GM23338 (cell line): ENCODE measurements at places on chromosomes 6 and 20. TPM values are rescaled to one million over a fixed set of nuclear protein-coding genes. Genes with fewer than 3 reads are reported as not detected.

The CCDC167 gene
- polyA plus RNA-seq, result 21.1 and 21.4 TPM in 2 replicates

The POM121L2 gene
- 0.13 TPM in 1 of 2 replicates, not detected in the other for polyA plus RNA-seq

The GNAS-AS1 gene
- 11.3 and 12.3 TPM in 2 replicates for polyA plus RNA-seq

The C6orf15 gene
- not detected in 2 replicates for polyA plus RNA-seq

The TFAP2D gene
- not detected in 2 replicates for polyA plus RNA-seq

The EBF4 gene
- 1.4 and 1.6 TPM in 2 replicates for polyA plus RNA-seq

The CST5 gene
- polyA plus RNA-seq, result not detected in 2 replicates

The BPIFA3 gene
- polyA plus RNA-seq, result not detected in 2 replicates

The BPI gene
- polyA plus RNA-seq, result not detected in 2 replicates

The SYNCRIP gene
- 149 and 164 TPM in 2 replicates for polyA plus RNA-seq

The RIN2 gene
- polyA plus RNA-seq, result 0.08 and 0.35 TPM in 2 replicates

The SLC26A8 gene
- polyA plus RNA-seq, result 0.89 and 1.1 TPM in 2 replicates

The PREX1 gene
- 2.4 and 2.6 TPM in 2 replicates for polyA plus RNA-seq

GRCh38 chr20:47038566-47039560, 144.2 kb downstream of the EYA2 start:
- DNase-seq, result no peak

DNA sequence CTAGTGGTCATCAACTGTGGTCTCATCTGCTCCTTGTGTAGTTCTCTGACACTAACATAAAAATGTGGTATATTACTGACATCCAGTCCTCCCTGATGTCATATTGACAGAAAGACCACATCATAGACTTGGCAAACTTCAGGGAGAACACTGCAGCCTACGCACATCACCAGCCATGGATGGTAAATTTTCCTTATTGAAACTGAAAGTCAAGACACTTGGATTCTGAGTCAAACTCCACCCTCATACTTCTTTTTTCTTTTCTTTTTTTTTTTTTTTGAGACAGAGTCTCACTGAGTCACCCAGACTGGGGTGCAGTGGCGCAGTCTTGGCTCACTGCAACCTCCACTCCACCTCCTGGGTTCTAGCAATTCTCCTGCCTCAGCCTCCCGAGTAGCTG, 25.4 kb downstream of the NDRG3 start:
- DNase-seq, result no peak

- DNase-seq, result no peak
Measured at GRCh38 chr20:4513720-4514119, 208.0 kb upstream of the PRND start.

DNA sequence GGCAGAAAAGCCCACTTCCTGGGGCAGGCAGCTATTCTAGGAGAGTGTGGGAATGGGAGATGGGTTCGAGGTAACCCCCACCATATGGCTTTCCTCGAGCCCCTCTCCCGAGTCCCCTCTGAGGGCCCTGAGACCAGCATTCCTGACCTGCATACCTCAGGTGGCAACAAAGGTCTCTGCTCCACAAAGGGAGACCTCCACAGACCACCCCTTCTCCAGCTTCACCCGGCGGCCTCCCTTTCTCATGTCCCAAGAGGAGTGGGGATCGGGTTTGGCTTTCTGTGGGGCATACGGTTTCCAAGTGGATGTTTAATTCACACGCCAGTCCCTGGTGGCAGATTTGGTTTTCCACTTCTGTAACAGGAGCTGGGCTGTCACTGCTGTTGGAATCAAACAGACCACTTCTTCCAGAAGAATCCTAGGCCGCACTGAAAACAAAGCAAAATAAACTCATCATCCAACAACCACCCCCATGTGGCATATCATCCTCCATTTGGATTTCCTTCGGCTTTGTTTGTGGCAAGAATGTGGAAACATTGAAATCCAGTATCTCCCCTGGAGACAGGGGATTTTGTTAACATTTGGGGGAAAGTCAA, 83.2 kb downstream of the DLL1 start:
- DNase-seq, result no peak

- no peak for DNase-seq
Measured at GRCh38 chr6:167669870-167670802, 156.6 kb upstream of the AFDN start.

GRCh38 chr20:63977739-63978276, 1.6 kb downstream of the SAMD10 start:
- no peak for DNase-seq

DNA sequence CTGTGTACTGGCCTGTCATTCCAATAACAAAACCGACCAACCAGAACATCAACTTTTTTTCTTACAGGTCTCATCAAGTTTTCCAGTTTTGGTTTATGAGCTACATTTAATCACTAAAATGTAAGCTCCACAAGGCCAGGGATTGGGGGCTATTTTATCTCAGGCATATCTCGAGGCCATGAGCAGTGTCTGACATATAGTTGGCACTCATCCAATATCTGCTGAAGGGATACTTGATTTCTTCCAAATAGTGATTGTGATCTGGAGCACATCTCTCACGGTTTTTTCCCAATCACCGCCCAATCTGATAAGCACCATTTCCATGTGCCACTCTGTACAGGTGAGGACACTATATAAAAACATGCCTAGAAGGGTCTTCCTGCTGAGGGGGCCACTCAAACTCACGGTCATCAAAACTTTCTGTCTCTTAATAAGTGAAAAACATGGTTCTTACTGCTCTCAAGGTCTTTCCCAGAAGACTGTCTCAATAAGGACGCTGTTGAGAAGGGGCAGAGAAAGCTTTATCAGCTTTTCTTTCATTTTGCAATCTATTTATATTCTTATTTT, 65.5 kb downstream of the MAN1A1 start:
- no peak for DNase-seq

DNA sequence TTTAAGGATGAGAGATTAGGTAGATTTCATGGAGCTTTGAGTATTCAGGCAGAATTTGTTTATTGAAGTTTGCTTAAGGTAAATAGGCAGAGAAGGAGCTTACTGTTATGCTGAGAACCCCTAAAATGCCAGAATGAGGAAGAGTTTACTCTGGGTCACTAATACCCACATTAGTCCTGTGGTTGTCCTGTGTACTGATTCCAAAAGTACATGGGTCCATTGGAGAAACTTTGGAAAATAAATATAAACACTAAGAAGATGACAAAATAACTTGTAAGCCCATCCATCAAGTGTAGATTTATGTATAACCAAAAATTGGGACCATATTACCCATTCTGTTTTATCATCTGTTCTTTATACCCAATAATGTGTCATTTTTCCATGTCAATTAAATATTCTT, 31.6 kb downstream of the ENPP1 start:
- DNase-seq, result no peak

DNA sequence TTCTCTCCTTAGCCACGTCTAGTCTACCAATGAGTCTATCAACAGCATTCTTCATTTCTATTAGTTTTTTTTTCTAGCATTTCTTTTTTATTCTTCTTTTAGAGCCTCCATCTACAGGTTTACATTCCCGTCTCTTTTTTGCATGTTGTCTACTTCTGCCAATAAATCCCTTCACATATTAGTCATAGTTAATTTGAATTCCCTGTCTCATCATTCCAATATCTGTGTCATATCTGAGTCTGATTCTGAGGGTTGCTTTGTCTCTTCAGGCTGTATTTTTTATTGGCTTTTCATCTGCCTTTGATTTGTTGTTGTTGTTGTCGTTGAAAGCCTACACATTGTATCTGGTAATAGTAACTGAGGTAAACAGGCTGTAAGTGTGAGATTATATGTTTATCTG, 104.6 kb downstream of the HMGCLL1 start:
- DNase-seq, result no peak

GRCh38 chr6:25377664-25378063, 98.5 kb downstream of the CARMIL1 start:
- no peak for DNase-seq

DNA sequence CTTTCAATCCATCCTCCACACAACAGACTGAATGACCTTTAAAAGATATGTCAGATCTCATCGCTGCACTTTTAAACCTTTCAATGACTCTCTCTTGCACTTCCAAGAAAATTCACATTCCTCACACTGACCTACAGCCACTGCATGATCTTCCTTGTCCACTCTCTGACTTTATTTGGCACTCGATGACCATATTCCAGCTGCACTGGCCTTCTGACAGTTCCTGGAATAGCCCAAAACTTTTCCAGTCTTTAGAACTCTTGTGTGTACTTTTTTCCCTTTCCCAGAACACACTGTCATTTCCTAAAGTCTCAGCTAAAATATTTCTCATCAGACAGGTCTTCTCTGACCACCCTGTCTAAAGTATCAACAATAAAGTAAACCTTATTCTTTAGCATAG, 174.6 kb downstream of the ADGRG6 start:
- no peak for DNase-seq

GRCh38 chr6:118668761-118669385, 17.5 kb upstream of the CEP85L start:
- no peak for DNase-seq

GRCh38 chr6:72955666-72956065, 269.6 kb downstream of the KHDC1L start:
- DNase-seq, result no peak

GRCh38 chr6:122736163-122736562, 43.4 kb upstream of the FABP7 start:
- no peak for DNase-seq

DNA sequence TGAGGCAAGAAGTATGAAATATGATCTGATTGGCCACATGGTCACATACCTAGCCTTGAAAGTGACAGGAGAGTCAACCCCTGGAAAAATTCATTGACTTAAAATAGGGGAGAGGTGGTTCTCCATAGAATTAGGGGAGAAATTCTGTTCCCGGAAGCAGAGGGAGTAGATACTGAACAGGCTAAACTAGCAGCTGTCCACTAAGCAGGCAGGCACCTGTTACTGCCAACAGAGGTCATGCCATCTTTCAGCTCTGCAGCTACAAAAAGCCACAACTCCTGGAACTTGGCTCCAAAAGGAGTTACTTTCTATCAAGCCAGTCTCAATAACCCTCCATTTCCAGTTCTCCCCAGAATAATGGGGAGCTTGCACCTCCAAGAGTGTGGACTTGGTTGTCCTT, 352.5 kb downstream of the MAFB start:
- DNase-seq, result no peak

DNA sequence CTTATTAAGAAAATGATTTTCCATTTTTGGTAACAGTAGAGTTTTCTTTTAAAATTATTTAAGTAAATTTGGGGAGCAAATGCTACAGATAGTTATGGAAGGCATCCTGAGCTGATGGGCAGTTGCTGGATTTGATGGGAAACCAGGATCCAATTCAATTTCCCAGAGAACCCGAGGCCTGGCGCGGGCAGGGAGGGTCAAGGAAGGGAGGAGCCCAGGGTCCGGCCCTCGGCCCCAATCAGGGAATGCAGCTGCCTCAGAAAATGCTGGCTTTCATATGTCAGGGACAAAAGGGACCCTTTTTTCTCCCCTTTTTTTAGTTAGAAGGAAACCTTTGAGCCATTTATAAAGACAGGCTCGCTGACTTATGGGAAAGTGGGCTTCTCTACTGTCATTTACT, 42.1 kb downstream of the CTCFL start:
- no peak for DNase-seq

- no peak for DNase-seq
Measured at GRCh38 chr6:145727817-145728388, 7.4 kb downstream of the EPM2A start.
